Tibial nerve (tissue), 4 donors: ENCODE measurements at places on chromosomes 13 and 19.

GRCh38 chr13:102277286-102277685 lies 124.6 kb downstream of the FGF14 start:
- H3K36me3 ChIP-seq = no peaks in the 10 kb centered on the region
- no peak overlapping the region for H3K4me3 ChIP-seq
- no peak overlapping the region for H3K27ac ChIP-seq
- H3K4me1 ChIP-seq = no peaks in the 10 kb centered on the region

DNA sequence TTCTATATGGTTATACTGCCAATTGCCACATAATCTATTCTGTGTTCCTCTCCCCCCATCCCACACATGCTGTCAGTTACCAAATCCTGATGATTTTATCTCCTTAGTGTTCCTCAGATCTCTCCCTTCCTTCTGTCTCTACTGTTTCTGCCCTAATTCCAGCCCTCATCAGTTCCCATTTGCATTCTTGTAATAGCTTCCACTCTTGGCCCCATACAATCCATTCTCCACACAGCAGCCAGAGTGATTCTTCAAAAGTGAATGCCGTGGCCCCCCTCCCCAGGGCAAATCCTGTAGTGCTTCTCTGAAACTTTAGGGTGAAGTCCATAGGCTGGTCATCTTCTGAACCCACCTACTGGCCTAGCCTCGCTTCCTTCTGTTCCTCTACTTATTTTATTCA lies 114.4 kb downstream of the ZAR1L start:
- no peak overlapping the region for H3K27ac ChIP-seq
- no peak for DNase-seq
- H3K4me3 ChIP-seq = no peak overlapping the region
- no peaks in the 10 kb centered on the region for H3K27me3 ChIP-seq

GRCh38 chr13:58625703-58626389 lies 994.3 kb downstream of the PCDH17 start:
- no peaks in the 10 kb centered on the region for H3K27me3 ChIP-seq
- H3K27ac ChIP-seq = no peak overlapping the region
- no peaks in the 10 kb centered on the region for H3K36me3 ChIP-seq
- no peaks in the 10 kb centered on the region for H3K4me1 ChIP-seq
- no peak overlapping the region for H3K4me3 ChIP-seq
- no peak for DNase-seq

DNA sequence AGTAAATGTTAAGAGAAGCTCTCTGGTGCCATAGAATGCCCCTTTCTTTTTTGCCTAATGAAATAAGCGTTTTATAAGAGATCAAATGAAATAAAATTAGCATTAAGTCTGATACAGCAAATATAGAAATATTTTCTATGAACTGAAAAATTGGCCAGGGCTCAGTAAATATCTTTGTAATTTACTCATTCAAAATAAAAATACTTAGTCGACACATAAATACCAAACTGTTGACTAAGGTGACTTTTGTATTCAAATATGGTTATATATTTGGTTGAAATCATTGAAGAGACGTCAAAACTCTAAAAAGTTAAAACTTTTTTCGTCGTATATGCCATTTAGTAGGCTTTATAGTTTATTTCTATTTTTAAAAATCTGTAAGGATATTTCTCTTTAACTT lies 25.6 kb downstream of the IPO5 start:
- DNase-seq = no peak
- peak overlapping the region; percentile 18 for H3K27ac ChIP-seq
- H3K27me3 ChIP-seq = no peaks in the 10 kb centered on the region

- H3K36me3 ChIP-seq = no peaks in the 10 kb centered on the region
- H3K27ac ChIP-seq = peak within 1 kb of the TSS; percentile 83
- no peaks in the 10 kb centered on the region for H3K27me3 ChIP-seq
- H3K4me1 ChIP-seq = no peaks in the 10 kb centered on the region
- peak within 1 kb of the TSS; percentile 70 for H3K4me3 ChIP-seq
- DNase-seq = peak; percentile 100
Observed at GRCh38 chr19:19821366-19821951, at the start of gene ZNF506. Gene ZNF506, minus strand, starts transcription at chr19:19821750. Its CDS starts 147 bp downstream, at chr19:19821603.

DNA sequence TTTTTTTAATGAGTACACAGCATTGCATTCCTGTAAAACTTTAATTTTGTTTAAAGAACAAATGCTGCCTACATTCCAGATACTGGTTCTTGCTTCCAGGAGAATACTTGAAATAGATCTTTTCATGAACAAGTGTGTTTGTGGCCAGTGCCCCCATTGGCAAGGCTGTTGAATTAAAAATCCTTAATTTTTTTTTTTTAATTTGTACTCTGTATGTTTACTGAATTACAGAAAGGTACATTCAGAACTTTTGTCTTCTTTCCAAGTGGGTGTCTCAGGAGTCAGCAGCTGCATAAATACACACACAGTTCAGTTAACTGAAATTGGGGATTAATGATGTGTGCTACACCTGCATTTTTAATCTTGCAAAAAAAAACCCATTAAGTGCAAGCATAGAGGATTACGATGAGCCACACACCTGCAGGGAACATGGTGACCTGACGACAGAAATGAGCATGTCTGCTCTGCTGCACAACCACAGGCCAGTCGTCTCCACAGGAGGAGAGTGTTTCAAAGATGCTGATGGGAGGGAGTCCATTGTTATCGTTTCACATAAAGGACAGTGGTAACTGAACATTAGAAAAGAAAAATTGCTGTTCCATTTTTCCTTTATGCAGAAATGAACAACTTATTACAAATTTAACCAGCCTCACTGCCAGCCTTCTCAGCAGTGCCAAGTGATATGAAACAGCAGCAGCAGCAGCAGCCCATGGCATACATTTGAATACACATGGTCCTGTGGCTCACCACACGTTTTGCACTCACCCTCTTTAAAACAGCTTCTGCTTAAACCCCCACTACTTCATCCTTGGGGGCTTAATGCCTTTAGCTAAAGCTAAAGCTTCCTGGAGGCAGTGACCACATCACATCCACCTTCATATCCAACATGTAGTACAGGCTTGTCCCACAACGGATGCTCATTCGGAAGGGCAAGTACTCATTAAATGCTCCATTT lies 72.3 kb upstream of the RFC3 start:
- H3K4me1 ChIP-seq = peaks cover 22% of the 10 kb centered on the region
- no peaks in the 10 kb centered on the region for H3K27me3 ChIP-seq
- H3K4me3 ChIP-seq = no peak overlapping the region
- no peaks in the 10 kb centered on the region for H3K36me3 ChIP-seq
- no peak overlapping the region for H3K27ac ChIP-seq

GRCh38 chr19:50510121-50510670 lies 795 bp downstream of the JOSD2 start:
- H3K36me3 ChIP-seq = no peaks in the 10 kb centered on the region
- H3K27ac ChIP-seq = peak overlapping the region; percentile 90
- peaks cover 6% of the 10 kb centered on the region for H3K4me1 ChIP-seq

DNA sequence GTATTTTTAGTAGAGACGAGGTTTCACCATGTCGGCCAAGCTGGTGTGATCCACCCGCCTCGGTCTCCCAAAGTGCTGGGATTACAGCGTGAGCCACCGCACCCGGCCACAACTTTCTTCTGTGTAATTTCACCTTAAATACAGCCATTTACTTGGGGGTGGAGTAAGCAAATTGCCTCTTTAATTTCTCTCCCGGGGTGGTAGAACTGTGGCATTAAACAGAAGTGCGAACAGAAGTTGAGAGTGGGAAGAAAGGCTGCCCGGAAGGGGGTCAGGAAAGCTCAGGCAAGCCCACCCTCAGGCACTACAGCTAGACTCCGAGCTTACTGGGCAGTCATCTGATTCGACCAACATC lies 475 bp upstream of the DNAJC15 start:
- H3K4me1 ChIP-seq = no peaks in the 10 kb centered on the region
- DNase-seq = no peak
- H3K27me3 ChIP-seq = no peaks in the 10 kb centered on the region
- H3K27ac ChIP-seq = peak overlapping the region; percentile 83
- H3K36me3 ChIP-seq = no peaks in the 10 kb centered on the region

- no peak for DNase-seq
- no peaks in the 10 kb centered on the region for H3K27me3 ChIP-seq
- H3K27ac ChIP-seq = no peak overlapping the region
- no peak overlapping the region for H3K4me3 ChIP-seq
- no peaks in the 10 kb centered on the region for H3K36me3 ChIP-seq
Observed at GRCh38 chr13:112626124-112626523, 38.2 kb upstream of the TUBGCP3 start.

GRCh38 chr13:110269509-110270185 lies 37.3 kb downstream of the COL4A1 start:
- H3K27ac ChIP-seq = no peak overlapping the region
- H3K27me3 ChIP-seq = no peaks in the 10 kb centered on the region
- H3K4me3 ChIP-seq = no peak overlapping the region
- peaks cover 45% of the 10 kb centered on the region for H3K4me1 ChIP-seq
- H3K36me3 ChIP-seq = no peaks in the 10 kb centered on the region

DNA sequence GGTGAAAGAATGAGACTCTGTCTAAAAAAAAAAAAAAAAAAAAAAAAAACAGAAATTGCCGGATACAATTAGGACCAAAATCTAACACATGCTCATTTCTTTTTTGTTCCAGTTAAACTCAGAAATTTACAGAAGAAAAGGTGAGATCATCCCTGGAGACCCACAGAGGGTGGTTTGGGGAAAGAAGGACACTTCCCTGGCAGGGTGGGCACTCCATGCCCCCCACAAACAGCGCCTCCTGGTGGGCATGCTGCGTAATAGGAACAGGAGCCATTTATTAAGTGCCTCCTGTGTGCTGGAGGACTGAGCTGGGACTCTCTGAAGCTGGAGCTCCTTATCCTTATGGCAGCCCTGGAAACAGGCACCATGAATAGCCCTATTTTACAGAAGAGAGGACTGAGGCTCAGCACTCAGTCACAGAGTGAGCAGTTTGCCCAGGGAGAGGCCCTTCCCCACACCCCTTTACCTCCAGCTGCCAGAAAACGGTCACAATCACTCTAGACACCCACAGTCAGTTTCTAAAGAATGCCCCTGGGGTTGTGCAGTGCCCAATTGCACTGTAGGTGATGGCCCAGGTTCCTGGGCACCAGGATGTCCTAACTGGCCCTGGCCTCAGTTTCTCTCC lies 10.1 kb downstream of the C19orf38 start:
- no peaks in the 10 kb centered on the region for H3K27me3 ChIP-seq
- H3K4me1 ChIP-seq = no peaks in the 10 kb centered on the region
- DNase-seq = no peak
- H3K4me3 ChIP-seq = no peak overlapping the region

GRCh38 chr13:106570299-106570852 lies 2.4 kb upstream of the ARGLU1 start:
- peak overlapping the region; percentile 89 for H3K27ac ChIP-seq
- DNase-seq = peak; percentile 71
- peaks cover 33% of the 10 kb centered on the region for H3K4me1 ChIP-seq
- H3K4me3 ChIP-seq = no peak overlapping the region

DNA sequence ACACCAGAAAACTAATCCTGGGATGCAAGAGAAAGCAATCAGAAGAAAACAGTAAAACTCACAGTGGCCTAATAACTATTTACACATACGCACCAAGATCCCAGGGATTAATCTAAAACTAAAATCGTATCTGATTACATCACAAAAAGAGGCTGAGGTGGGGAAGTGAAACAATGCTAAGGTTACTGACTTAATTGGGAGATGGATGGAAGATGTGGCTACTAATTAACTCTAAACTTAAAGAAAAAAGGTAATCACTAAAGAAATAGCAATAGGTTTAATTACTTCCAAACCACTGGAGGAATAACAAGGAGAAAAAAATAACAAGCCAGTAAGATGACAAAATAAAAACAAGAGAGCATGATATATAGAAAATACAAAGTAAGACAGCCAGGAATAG lies 50.4 kb downstream of the NUFIP1 start:
- H3K4me1 ChIP-seq = no peaks in the 10 kb centered on the region
- no peaks in the 10 kb centered on the region for H3K36me3 ChIP-seq
- H3K27ac ChIP-seq = no peak overlapping the region
- no peak overlapping the region for H3K4me3 ChIP-seq
- no peaks in the 10 kb centered on the region for H3K27me3 ChIP-seq

DNA sequence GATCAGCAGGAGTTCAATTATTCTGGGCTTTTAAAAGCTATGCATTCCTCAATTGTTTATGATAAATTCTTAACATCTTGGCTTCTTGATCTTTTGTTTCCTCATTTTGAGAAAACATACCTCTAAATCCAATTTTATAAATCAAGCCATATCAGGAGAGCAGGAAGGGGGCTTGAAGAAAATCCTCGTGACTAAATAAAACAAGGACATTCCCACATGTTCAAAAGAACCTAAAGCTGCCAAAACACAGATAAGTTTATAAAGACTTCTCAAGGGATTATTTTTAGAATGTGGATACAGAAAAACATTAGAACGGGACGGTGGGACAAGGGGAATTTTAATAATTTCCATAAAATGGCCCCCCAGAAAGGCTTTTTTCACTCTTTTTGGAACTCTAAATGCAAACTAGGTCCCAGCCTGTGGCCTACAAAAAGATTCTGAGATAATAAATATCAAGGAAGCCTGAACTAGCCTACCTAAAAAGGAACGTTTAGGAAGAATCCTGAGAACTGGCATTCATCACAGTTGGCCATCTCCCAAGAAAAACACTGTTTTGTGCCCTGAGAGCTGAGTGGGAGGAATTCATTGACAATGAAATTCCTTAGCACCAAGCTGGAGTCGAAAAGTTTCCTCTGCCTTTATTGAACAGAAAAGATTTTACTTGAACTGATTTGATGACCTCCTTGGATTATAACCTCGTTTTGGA lies 30.1 kb downstream of the ZAR1L start:
- peak; percentile 43 for DNase-seq
- no peaks in the 10 kb centered on the region for H3K4me1 ChIP-seq
- no peak overlapping the region for H3K4me3 ChIP-seq

DNA sequence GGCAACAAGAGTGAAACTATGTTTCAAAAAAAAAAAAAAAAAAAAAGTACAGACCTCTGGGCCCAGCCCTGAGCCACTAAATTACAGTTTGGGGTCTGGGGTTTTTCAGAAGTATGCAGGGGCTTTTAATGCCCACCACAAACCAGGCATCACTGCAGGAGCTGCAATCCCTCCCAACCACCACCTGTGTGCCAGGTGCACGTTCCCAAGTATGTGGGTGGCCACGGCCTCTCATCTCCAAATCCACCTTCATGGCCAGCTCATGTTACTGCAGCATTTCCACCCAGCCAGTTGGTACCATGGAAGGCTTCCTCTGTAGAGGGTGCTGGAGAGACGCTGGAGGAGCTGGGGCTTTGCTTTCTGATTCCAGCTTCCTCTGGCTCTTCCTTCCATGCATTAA lies 26.5 kb downstream of the CEP89 start:
- no peak overlapping the region for H3K4me3 ChIP-seq
- H3K4me1 ChIP-seq = no peaks in the 10 kb centered on the region
- no peak for DNase-seq
- H3K36me3 ChIP-seq = peaks cover 9% of the 10 kb centered on the region
- H3K27me3 ChIP-seq = no peaks in the 10 kb centered on the region

GRCh38 chr13:49667773-49668172 lies 23.5 kb downstream of the EBPL start:
- H3K4me1 ChIP-seq = no peaks in the 10 kb centered on the region
- no peak for DNase-seq
- H3K36me3 ChIP-seq = peaks cover 47% of the 10 kb centered on the region
- no peak overlapping the region for H3K27ac ChIP-seq
- no peak overlapping the region for H3K4me3 ChIP-seq
- H3K27me3 ChIP-seq = no peaks in the 10 kb centered on the region

GRCh38 chr19:7674010-7675005 lies 2.6 kb upstream of the MCEMP1 start:
- H3K36me3 ChIP-seq = no peaks in the 10 kb centered on the region
- DNase-seq = peak; percentile 50
- H3K27ac ChIP-seq = no peak overlapping the region
- H3K4me3 ChIP-seq = no peak overlapping the region

GRCh38 chr13:40666933-40667621 lies 636 bp upstream of the FOXO1 start:
- peak overlapping the region; percentile 96 for H3K27ac ChIP-seq
- DNase-seq = peak; percentile 24
- H3K27me3 ChIP-seq = no peaks in the 10 kb centered on the region
- H3K36me3 ChIP-seq = no peaks in the 10 kb centered on the region
